Fibroblast of the aortic adventitia (primary cell): ENCODE measurements at places on chromosomes 5 and 9. TPM values are rescaled to one million over a fixed set of nuclear protein-coding genes. Genes with fewer than 3 reads are reported as not detected.

The LCN9 gene
- total RNA-seq: not detected in 2 replicates

The SOX30 gene
- total RNA-seq: 0.09 TPM in 1 of 2 replicates, not detected in the other

The NCS1 gene
- total RNA-seq: 10.7 and 39.2 TPM in 2 replicates

The ABO gene
- total RNA-seq: not detected in 2 replicates

The COL15A1 gene
- total RNA-seq: 25.1 and 25.3 TPM in 2 replicates

The AJM1 gene
- total RNA-seq: 1.1 and 1.3 TPM in 2 replicates

The GRIA1 gene
- total RNA-seq: 1.2 TPM in 1 of 2 replicates, not detected in the other

The TMEM252 gene
- total RNA-seq: not detected in 2 replicates

The ST8SIA4 gene
- total RNA-seq: 0.25 and 0.54 TPM in 2 replicates

The ARSI gene
- 1.5 and 2.1 TPM in 2 replicates for total RNA-seq
